Spinal cord (tissue), 10 donors: ENCODE measurements at places on chromosomes 5 and 9. TPM values are rescaled to one million over a fixed set of nuclear protein-coding genes. Genes with fewer than 3 reads are reported as not detected.

The LURAP1L gene
- total RNA-seq: 13.3 TPM

The NTRK2 gene
- 126 TPM for total RNA-seq

GRCh38 chr5:59615272-59615671, 278.3 kb downstream of the PDE4D start:
- H3K4me1 ChIP-seq: no peaks in the 10 kb centered on the region
- DNase-seq: no peak
- no peak overlapping the region for H3K4me3 ChIP-seq

The ORM2 gene
- not detected for total RNA-seq

DNA sequence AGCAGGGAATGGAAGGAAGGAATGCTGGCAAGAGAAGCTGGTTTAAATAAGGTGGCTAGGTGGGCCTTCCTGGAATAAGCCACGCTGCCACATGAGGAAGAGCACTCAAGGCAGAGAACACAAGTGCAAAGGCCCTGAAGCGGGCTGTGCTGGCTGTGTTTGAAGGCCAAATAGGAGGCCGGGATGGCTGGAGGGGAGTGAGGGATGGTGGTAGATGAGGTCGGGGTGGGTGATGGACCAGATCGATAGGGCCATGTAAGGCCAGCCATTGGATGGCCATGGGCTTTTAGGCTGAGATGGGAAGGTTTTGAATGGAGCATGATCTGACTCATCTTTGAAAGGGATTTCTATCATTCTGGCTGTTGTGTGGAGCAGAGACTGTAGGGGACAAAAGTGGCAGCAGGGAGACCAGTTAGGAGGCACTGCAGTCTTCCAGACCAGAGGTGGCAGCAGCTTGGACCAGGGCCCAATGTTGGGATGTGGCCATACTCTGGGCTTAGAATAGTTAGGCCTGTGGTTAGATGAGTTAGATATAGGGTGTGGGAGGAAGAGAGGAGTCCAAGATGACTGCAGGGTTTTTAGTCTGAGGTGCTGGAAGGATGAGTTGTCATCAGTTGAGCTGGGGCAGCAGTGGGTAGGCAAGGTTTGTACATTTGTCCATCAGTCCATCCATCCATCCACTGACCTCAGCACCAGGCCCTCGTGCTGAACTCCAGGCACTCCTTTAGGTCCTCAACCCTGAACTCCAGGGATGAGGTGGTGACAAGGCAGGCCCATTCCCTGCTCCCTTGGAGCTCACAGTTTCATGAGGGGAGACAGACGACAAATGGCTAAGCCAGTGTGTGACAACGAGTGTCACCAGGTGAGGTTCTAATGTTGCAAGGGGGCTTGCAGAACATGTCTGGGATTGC, 30.3 kb downstream of the NDST1 start:
- no peak for DNase-seq
- H3K4me3 ChIP-seq: no peak overlapping the region
- no peaks in the 10 kb centered on the region for H3K27me3 ChIP-seq
- no peak overlapping the region for H3K27ac ChIP-seq

- H3K27me3 ChIP-seq: no peaks in the 10 kb centered on the region
- H3K4me1 ChIP-seq: no peaks in the 10 kb centered on the region
- no peaks in the 10 kb centered on the region for H3K36me3 ChIP-seq
These were observed 27.9 kb upstream of the MUSK start for GRCh38 chr9:110640736-110641135.

The UBE2QL1 gene
- total RNA-seq: 32.5 TPM

The KIF4B gene
- total RNA-seq: 0.20 TPM

The NDUFS4 gene
- total RNA-seq: 124 TPM
